ENCODE measurements at places on chromosomes 1 and 21. TPM values are rescaled to one million over a fixed set of nuclear protein-coding genes. Genes with fewer than 3 reads are reported as not detected.
A peak's percentile ranks its signal among the peaks of the same experiment; 100 is the strongest.

GRCh38 chr1:11013160-11013531 is 692 bp downstream of the TARDBP start:
- no peak for DNase-seq

- no peak for DNase-seq
Observed at GRCh38 chr1:71834601-71835441, 447.5 kb downstream of the NEGR1 start.

DNA sequence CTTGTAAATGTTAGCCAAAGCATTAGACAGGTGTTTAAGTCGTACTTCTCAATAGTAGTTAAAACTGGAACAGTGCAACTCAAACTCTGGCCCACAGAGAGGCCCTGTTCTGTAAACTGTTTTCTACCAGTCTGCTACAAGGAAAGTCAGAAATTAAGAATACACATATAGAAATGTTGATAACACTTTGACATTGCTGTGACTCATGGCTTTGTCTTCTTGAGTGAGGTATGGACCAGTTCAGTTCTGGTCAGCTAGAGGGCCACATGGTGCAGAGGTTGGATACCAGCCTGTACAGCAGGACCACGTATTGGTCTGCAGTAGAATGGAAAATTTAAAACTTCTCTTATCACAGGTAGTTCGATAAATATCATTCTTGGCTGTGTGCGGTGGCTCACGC is 22.3 kb downstream of the ZBTB8B start:
- no peak for DNase-seq

DNA sequence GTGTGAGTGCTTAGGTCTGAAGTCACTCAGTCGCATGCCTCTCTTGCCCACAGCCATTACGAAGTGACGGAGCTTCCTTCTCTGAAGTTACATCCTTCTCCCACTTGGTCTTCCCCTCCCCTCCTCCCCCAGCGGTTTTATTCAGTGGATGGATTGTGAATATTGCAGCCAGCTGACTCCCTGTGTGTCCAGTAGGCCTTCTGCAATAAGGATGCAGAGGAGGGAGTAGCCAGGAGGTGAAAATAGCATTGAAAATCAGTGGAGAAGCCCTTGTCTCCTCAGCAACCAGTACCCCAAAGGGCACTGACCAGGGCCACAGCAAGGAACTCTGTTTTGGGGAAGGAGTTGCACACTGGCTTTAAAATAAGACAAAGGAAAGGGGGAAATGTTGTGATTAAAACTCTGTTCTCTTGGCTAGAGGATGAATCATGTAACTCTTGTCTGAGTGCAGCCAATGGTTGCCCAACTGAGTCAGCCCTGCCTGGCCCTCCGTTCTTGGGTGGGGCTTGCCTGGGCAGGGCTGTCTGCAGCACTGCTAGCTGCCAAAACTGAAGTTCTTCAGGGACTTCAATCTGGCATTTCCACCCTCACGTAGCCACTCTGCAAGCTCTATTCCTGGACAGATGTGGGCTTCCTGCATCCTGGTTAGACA is 4.3 kb downstream of the S100A10 start:
- no peak for DNase-seq

DNA sequence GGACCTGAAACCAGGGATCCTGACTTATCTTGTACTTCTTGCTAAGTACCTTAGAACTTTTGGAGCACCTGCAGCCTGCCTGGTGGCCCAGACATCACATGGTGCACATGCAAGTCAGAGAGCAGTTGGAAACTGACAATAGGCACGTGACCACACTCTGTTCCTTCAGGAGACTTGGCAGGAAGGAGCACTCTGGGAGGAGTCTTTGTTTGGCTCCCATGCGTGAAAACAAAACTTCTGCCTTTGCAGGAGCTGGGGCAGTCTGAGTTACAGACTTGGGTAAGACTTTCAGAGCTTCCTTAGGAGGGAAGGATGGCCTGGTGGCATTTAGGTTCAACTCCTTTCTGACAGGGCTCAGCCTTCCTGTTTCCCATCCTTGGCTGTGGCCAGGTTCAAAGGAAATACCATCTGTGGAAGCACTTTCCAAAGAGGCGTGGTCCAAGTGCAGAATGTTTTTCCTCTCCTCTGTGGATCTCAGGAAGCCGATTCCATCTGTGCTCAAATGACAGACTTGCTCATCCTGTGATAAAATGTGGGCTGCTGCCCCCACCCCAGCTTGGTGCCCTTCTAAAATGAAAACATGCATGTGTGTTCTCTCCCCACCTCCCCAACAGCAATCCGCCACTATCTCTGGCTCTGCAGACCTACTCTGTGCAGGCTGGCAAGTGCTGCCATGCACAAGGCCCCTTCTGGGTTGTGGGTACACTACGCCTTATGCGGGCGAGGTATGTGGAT is 14.1 kb upstream of the ZNF436 start:
- DNase-seq = no peak

GRCh38 chr1:26961826-26962225 is 1.6 kb upstream of the KDF1 start:
- no peak for DNase-seq

DNA sequence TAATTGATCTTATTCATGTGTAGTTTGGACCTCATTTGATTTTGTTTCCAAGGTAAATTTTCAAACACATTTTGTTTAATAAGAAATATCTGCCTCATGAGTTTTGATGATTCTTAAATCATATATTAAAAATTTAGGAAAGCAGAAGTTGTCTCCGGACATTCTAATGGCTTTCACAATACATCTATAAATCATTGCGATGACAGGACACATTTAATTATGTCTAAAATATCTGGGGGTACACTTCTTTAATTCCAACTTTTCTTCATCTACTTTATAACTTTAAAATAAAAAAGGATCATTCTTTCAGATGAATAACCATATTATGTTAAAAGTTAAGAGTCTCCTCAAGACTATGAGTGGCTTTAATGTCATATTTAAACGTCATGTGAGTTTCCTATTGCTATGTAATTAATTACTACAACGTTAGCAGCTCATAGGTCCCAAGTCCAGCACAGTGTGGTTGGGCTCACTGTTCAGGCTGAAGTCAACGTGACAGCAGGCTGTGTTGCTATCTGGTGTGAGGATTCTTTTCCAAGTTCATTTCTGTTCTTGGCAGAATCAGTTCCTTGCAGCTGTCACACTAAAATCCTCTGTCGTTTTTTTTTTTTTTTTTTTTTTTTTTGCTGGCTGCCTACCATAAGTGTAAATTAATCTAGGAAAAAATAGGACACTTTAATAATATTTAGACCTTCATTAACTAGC is 893.5 kb downstream of the LTN1 start:
- DNase-seq = no peak

DNA sequence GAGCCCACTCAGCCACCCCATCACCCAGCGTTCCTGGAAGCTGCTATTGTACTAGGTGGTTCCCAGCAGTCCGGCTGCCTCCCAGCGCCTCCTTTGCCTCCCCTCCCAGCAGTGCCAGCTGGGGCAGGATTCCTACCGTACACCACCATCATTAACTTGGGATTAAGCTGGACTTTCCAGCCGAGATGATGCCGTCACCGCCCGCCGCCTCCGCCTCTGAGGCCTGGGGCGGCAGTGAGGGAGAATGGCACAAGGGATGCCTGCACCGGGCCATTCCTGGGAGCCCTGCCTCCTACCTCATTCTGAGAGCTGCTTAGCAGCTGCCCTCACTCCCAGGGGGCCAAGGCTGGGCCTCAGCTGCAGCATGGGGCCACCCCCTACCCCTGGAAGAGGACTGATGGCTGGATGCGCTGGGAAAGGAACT is 13.2 kb downstream of the CNTN2 start:
- DNase-seq = no peak

DNA sequence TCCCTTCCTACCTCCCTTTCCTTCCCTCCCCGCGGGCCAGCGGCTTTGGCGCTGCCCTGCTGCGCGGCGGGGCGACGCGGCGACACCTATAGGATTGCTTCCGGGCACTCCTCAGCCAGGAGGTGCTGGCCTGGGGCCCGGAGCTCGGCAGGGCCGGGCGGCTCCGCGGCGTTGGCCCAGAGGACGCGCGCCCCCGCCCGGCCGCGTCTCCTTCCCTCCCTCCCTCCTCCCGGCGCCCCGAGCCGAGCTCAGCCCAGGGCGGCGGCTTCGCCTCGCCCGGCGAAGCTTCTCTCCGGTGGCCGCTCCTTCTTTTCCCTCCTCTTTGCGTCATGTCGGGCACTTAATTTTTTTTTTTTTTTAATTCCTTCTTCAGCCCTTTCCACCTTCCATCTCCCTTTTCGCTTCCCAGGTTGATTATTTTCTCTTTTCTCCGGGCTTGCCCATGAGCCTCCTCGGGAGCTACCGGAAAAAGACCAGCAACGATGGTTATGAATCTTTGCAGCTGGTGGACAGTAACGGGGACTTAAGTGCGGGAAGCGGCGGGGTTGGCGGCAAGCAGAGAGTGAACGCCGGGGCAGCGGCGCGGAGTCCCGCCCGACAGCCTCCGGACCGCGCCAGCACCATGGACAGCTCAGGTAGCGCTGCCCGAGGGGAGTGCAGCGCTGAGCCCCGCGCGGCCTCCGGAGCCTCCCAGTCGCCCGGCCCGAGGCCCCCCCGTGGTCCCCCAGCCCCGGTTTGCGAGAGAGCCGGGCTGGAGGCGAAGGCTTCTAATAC is at the start of gene DNAJC6:
Gene DNAJC6 (plus strand): TSS at position 240 of the 774 bp plus-strand sequence. CDS start 203 bp downstream, at position 443.
- peak; percentile 32 for DNase-seq

DNA sequence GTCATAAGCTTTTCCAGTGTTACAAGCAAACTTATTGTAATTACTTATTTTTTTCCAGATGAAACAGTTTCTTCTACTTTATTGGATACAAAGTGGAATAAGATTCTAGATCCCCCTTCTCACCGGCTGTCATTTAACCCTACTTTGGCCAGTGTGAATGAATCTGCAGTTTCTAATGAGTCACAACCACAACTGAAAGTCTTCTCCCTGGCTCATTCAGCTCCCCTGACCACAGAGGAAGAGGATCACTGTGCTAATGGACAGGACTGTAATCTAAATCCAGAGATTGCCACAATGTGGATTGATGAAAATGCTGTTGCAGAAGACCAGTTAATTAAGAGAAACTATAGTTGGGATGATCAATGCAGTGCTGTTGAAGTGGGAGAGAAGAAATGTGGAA is 95.5 kb downstream of the ZFYVE9 start:
- no peak for DNase-seq

DNA sequence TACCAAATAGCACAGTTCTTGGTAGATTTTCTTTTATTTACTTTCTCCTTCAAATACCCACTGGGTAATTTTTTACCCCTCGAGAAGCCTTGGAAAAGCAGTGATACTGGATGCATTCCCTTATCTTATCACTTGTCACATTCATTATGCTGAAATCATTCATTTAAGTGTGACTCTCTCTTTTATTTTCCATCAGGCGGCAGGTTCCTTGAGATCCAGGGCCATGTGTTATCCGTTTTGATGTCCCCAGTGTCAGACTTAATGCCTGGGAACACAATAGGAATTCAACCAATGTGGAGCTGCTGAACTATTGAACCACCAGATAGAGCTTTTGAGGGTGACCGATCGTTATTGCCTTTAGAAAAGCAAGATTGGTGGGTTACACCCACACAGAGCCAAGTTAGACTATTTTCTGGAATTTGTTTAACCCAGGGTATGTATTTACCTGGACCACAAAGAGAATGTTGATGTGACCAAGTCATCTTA is 51.5 kb upstream of the ATP5PO start:
- DNase-seq = no peak

GRCh38 chr1:87560601-87561360 is 232.1 kb downstream of the LMO4 start:
- no peak for DNase-seq

GRCh38 chr1:20318521-20318920 is 27.8 kb downstream of the VWA5B1 start:
- DNase-seq = no peak

- no peak for DNase-seq
Observed at GRCh38 chr1:16158993-16159831, 3.3 kb upstream of the EPHA2 start.

- no peak for DNase-seq
Observed at GRCh38 chr1:67190410-67190809, 24.2 kb downstream of the IL23R start.

- no peak for DNase-seq
Observed at GRCh38 chr1:245235156-245235555, 80.4 kb downstream of the KIF26B start.

GRCh38 chr1:17032741-17033140 is 21.0 kb upstream of the ATP13A2 start:
- DNase-seq = no peak

GRCh38 chr1:147336291-147336690 is 93.8 kb downstream of the CHD1L start:
- DNase-seq = no peak

DNA sequence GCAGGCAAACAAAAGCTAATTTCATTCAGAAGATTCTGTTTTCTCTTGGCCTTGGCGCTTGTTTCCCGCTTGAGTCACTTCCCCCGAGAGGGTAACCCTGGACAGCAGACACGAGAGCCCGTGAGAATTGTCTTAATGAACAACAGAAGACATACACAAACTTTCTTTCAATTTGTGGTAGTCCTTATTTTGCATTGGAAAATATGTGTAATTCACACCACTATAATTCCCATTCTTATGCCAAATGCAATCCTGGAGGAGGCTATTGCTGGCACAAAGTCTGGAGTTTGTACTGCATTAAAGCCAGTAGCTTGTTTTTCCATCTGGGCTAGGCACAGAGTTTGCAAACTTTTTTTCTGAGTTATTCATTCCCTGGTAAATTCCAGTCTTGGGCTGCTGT is 109.8 kb upstream of the IVNS1ABP start:
- no peak for DNase-seq

- no peak for DNase-seq
Observed at GRCh38 chr1:22241250-22241649, 98.4 kb upstream of the WNT4 start.

DNA sequence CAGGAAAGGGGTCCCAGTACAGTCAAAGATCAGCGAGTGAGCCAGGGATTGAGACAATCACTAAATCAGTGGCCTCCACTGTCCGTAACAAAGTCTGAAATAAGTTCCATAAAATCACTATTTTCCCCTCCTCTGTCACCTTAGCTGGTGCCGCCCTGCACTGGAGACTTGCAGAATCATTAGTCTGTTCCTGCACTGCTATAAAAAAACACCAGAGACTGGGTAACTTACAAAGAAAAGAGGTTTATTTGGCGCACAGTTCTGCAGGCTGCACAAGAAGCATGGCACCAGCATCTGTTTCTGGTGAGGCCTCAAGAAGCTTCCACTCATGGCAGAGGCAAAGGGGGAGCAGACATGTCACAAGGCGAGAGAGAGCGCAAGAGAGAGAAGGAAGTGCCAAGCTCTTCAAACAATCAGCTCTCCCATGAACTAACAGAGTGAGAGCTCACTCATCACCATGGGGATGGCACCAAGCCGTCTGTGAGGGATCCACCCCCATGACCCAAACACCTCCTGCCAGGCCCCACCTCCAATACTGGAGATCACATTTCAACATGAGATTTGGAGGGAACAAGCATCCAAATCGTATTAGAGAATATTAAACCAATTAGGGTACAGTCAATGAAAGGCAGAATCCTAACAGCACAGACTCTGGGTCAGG is 129.8 kb upstream of the TIAM1 start:
- DNase-seq = no peak

GRCh38 chr1:113691184-113691583 is 68.1 kb downstream of the PHTF1 start:
- no peak for DNase-seq

- DNase-seq = no peak
Observed at GRCh38 chr1:43602990-43603389, 47.0 kb upstream of the KDM4A start.

The MAP10 gene
- total RNA-seq = 1.4 TPM

The CTH gene
- total RNA-seq = 3.2 TPM

The TDRD5 gene
- total RNA-seq = not detected

The RNASEL gene
- total RNA-seq = 10.5 TPM

The EDN2 gene
- total RNA-seq = not detected

The ANGEL2 gene
- 67.1 TPM for total RNA-seq

The FCRL2 gene
- 1.2 TPM for total RNA-seq

The F11R gene
- total RNA-seq = 21.0 TPM

The OR2T2 gene
- total RNA-seq = not detected

The TMEM63A gene
- total RNA-seq = 408 TPM

Measured in T-cell (primary cell).